Gastrocnemius medialis (tissue), 4 donors: ENCODE measurements at places on chromosomes 6 and 20. TPM values are rescaled to one million over a fixed set of nuclear protein-coding genes. Genes with fewer than 3 reads are reported as not detected.

The AP5S1 gene
- 20.9 TPM for total RNA-seq

The ID1 gene
- total RNA-seq, result 178 TPM

The C6orf141 gene
- 7.8 TPM for total RNA-seq

The LPA gene
- total RNA-seq, result not detected

The ZNF334 gene
- total RNA-seq, result 0.15 TPM

The TRIM38 gene
- total RNA-seq, result 3.7 TPM

The MMP24 gene
- total RNA-seq, result not detected

GRCh38 chr6:5036269-5036668 is 32.4 kb upstream of the RPP40 start:
- no peak for DNase-seq

GRCh38 chr6:12009876-12010634 is 2.1 kb upstream of the HIVEP1 start:
- no peak for DNase-seq

- DNase-seq, result no peak
Observed at GRCh38 chr20:8352486-8352885, 220.4 kb downstream of the PLCB1 start.

GRCh38 chr6:10964684-10965083 is 77.8 kb downstream of the SYCP2L start:
- no peak for DNase-seq

GRCh38 chr6:24606200-24606930 is 39.6 kb downstream of the KIAA0319 start:
- no peak for DNase-seq

DNA sequence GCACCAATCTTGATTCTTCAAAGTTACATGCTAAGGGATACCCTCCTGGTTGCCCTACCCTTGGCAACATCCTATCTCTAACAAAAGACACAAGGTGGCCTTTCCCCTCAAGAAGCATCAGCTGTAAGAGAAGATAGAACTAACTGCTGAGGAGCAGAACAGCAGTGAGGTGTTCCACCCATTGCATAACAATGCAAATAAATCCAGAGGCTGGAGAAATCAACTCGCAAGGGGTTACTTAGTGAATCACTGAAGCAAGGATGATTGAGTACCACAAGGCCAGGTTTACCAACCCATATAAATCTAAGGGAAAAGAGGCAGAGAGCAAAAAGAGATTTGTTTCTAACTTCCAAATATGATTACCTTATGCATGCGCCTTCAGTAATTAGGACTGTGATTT is 36.7 kb downstream of the F13A1 start:
- DNase-seq, result no peak

GRCh38 chr6:109916759-109917158 is 61.4 kb upstream of the GPR6 start:
- no peak for DNase-seq

- no peak for DNase-seq
Observed at GRCh38 chr6:41652866-41653652, 14.8 kb downstream of the MDFI start.

DNA sequence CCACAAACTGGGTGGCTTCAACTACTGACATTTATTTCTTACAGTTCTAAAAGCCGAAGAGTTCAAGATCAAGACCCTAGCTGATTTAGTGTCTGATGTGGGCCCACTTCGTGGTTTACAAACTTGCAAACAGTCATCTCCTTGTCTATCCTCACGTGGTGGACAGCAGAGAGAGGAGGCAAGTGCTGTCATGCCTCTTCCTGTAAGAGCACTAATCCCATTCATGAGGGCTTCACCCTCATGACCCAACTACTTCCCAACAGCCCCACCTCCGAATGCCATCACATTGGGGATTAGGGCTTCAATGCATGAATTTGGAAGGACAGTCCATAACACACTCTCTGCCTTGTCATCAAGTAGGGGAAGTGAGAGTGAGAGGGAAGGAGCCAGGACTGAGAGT is 15.6 kb upstream of the ISM1 start:
- no peak for DNase-seq

DNA sequence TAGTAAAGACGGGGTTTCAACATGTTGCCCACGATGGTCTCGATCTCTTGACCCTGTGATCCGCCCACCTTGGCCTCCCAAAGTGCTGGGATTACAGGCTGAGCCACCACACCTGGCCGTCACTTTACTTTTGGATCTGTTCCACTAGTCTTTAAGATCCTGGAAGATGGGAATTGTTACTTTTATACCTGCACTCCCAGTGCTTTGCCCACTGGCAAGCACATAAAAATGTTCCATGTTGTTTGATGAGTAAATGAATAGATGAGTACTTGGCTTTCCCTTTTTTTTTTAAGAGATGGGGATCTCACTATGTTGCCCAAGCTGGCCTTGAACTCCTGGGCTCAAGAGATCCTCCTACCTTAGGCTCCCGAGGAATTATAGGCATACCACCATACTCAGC is 84.8 kb upstream of the SASH1 start:
- no peak for DNase-seq

GRCh38 chr6:130620338-130620781 is 206.8 kb upstream of the SMLR1 start:
- DNase-seq, result no peak

DNA sequence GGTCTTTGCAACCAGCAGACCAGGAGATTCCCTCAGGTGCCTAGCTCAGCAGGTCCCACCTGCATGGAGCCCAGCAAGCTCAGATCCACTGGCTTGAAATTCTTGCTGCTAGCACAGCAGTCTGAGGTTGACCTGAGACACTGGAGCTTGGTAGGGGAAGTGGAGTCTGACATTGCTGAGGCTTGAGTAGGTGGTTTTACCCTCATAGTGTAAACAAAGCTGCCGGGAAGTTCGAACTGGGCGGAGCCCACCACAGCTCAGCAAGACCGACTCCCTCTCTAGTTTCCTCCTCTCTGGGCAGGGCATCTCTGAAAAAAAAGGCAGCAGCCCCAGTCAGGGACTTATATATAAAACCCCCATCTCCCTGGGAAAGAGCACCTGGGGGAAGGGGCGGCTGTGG is 34.3 kb downstream of the PRSS35 start:
- DNase-seq, result no peak

GRCh38 chr20:16444057-16444777 is 129.0 kb downstream of the KIF16B start:
- peak; percentile 21 for DNase-seq

DNA sequence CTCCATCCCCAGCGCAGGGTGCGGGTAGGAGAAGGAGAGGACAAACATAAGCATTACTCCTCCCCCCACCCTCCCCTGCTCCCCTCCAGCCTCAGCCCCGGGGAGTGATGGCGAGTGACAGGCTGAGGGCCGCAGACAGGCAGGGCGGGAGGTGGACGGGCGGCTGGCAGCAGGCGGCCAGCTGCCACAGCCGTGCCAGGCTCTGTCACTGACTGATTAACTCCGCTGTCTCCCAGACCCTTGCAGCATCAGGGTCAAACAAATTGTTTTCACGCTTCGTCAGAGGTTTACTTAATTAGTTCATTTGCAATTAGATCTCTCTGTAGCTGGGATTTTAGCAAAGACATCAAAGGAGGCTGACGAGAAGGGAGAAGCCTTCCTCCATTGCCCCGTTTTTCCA is 41.9 kb downstream of the FOXP4 start:
- no peak for DNase-seq

GRCh38 chr6:156695742-156696141 is 81.4 kb upstream of the ARID1B start:
- DNase-seq, result no peak
